ENCODE measurements at places on chromosomes 13 and 19.

DNA sequence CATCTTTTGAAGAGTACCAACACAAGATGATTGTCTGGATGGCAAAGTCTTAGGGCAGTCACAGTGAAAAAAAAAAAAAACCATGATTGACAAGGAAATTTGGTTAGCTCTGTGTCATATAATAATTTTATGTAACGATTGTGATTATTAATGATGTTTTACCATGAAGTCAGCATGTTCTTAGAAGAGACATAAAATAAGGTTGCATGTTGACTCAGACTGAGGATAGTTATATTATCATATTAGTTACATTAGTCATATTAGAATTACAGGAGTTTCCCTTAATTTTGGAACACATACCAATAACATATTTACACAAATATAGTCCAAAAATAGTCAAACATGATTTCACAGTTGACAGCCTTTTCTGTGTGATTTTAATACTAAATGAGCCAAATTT lies 5.7 kb downstream of the ZNF431 start:
- DNase-seq = no peak

- DNase-seq = no peak
Observed at GRCh38 chr13:100872761-100873160, 198.2 kb upstream of the TMTC4 start.

DNA sequence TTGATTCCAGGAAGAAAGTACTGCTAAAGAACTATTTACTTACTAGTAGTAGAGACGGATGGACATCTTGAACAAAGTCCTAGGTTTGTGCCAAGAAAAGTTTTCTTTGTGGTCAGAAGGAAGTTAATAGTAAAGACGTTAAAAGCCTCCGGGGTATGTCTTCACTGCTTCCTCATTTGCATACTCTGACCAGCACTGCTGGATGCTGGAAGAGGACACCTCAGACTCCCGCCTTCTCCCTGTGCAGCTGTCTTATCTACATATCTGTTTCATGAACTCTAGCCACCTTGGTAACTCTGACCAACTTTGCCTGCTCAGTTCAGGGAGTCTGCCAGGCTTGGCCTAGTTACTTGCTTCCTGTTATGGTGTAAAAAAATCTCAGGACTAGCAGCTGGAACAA lies 1109.1 kb upstream of the MIR17HG start:
- DNase-seq = no peak

GRCh38 chr19:49887037-49887664 lies 9.5 kb downstream of the IL4I1 start:
- no peak for DNase-seq

- no peak for DNase-seq
Observed at GRCh38 chr19:4060621-4061177, 6.0 kb downstream of the ZBTB7A start.

DNA sequence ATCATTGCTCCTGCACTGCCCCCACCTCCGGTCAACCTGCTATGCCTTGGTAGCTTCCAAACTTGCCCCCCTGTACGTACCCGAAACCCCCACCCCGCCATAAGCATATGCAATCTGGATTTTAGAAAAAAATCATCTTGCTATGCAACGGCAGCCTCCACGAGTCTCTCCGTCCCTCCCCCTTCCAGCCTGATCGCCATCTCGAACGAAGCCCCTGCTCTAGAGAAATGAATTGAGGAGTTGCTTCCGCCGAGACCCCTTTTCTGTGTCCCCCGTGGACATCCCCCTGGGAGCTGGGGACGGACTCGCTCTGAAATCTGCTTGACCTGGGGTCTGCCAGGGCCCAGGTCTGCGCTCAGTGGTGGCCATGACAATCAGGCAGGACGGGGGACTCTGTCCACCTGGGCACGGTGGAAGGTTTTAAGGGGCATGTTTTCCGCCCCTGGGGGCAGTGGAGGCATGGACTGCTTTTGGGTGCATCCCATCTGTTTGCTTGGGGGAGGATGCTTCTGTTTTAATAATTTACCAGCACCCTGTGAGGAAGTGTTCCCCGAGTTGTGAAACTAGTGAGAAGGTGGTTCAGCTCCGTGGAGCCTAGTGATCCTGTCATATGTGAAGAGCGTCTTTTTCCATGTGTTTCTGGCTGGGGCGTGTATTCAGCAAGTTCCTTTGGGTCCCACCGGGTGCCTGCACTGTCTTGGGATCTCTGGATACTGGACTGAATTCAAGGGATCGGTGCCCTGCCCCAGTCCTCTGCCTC lies 1.0 kb downstream of the KDM4B start:
- no peak for DNase-seq

- no peak for DNase-seq
Observed at GRCh38 chr13:99289674-99290337, 17.4 kb downstream of the GPR183 start.

DNA sequence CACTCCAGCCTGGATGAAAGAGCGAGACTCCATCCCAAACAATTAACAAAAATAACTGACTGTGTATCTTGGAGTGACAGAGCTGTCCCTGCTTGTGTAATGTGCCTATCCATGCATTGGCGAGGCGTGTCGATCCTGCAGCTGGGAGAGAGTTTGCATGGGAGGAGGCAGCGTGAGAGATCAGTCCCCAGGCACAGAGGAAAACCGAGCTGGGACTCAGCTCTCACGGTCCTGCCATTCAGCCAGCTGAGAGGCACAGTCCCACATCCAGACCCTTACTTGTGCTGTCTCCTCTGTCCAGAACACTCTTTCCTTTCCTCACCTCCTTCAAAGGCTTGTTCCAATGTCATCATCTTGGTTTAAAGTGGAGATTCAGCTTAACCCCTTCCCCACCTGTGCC lies 11.9 kb upstream of the SULT2B1 start:
- DNase-seq = no peak

DNA sequence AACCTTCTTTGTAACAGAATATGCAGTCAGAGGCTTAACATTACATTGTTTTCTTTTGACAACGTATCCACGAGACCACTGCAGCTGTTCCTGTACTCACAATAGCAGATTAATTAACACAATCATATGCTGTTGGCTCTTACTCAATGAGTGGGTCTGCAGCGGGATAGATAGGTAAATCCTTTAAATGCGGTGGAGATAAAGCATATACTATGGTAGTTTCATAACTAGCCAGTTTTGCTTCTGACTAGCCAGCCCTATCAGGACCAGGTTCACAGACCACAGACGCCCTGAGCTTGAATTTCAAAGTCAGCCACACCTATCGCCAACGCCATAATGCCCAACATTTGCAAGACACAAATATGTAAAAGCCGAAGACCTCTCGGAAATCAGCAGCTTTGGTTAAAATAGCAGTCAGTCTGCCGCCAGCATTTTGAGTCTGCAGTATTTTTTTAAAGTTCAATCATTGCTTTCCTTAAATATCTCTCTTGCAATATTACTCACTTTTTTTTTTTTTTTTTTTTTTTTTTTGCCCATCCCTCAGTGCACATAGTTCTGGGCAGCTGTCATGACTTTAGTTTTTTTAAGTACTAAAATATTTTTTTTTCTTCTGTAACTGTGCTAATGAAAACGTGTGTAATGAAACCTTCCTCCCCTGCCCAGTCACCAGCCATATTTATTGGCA lies 120.5 kb downstream of the ZNF536 start:
- DNase-seq = no peak

DNA sequence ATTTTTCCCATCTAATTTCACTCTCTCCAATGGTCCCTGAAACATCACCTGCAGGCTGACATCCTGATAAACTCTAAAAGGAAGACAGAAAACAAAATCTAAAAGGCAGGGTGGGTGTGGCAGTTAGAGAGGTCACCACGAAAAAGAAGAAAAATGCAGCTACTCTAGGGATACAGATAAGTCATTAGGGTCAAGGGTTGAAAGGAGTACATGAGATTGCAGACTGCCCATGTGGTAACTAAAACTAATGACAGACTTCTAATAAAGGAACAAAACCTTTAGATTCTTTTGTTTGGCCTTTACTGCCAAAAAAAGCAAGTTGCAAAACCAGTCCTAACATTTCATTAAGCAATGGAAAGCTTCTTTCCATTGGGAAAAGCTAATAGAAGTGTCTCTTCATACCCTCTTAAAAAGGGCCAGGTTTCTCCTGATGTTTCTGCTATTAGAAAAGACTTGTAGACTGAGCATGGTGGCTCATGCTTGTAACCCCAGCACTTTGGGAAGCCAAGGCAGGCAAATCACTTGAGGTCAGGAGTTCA lies 31.0 kb downstream of the THSD1 start:
- no peak for DNase-seq

DNA sequence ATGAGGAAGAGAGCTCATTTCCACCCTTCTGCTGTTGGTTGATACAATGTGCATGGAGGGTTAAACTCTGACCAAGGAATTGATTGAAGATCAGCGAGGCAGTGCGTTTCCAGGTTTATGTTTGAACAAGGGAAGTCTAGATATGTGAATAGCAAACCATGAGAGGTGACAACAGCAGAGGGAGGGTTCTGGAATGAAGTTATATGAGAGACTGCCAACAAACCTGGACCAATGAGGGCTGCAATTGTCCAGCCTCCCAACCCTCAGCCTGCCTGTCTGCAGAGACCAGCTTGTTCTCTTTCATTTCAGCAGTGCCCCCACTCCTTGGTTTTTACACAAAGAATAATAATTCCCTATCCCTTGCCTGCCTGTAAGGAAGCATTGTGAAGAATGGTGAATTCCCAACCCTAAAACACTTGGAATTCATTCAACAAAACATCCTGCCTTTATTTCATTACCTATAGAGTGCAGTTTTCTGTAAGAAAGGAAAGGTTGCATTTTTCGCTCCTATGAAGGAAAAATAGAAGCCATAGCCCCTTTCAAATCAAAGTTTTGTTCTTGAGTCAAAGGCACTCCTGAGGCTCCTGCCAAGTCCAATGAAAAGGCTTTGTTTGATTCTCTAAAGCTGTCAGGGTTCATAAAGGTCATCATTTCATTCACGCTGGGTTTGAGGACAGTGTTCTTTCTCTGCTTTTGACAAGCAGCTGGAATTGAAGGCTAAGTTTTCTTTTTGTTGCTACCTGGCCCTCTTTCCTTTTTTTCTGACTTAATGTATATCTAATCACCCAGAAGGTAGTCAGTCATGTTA lies 53.6 kb upstream of the ABCC4 start:
- DNase-seq = no peak

DNA sequence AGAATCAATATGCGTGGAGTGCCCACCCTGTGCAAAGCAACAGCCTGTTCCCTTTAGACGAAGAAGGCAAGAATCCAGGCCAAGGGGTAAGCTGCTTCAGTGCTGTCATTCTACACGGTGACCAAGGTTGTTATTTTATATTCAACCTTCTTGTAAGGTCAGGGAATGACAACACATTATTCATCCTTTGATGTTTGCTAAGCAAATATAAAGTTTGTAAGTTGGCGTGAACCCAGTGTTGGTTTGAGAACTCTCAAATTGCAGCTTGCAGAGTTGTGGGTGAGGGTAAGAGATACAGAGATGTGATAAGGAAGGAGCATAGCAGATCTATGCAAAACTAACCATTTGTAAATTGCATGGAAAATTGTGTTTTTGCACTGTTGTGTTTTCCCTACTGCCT lies 436.7 kb downstream of the FGF9 start:
- DNase-seq = no peak

GRCh38 chr13:79716191-79716590 lies 235.2 kb downstream of the NDFIP2 start:
- no peak for DNase-seq

GRCh38 chr13:52931131-52931530 lies 82.7 kb upstream of the PCDH8 start:
- DNase-seq = no peak

DNA sequence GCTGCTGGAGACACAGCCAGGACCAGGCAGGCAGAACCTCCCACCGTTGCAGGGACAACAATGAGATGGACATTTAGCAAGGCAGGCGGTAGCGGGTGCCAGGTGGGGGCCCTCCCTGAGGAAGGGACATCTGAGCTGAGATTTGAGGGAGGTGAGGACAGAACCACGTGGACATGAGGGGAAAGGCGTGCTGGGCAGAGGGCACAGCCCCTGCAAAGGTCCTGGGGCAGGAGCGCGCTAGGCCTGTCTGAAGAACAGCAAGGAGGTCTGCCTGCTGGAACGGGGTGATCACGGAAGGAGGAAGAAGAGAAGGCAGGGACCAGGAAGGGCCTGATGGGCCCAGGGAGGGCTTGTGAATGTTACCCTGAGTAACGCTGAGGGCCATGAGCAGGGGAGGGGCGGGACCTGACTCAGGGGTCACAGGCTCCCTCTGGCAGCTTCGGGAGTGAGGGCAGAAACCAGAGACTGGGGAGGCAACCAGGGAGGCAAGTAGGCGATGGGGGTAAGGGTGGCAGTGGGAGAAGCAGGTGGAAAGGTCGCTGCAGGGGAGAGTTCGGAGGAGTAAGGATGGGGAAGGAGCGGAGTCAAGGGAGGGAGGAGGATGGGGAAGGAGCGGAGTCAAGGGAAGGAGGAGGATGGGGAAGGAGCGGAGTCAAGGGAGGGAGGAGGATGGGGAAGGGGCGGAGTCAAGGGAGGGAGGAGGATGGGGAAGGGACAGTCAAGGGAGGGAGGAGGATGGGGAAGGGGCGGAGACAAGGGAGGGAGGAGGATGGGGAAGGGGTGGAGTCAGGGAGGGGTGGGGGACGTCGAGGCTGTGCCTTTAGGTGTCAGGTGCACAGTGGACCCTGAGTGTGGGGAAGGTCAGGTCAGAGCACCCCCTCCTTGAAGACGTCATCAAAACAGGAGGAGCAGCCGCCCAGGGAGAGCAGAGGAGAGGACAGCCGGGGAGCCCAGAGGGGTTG lies 15.7 kb upstream of the B3GNT3 start:
- DNase-seq = no peak

- no peak for DNase-seq
Observed at GRCh38 chr13:52804202-52804641, 44.2 kb downstream of the PCDH8 start.

- no peak for DNase-seq
Observed at GRCh38 chr19:49744946-49745381, 18.1 kb downstream of the TSKS start.

GRCh38 chr13:97586941-97587340 lies 153.0 kb downstream of the RAP2A start:
- no peak for DNase-seq

GRCh38 chr19:41373993-41374392 lies 2.3 kb upstream of the TMEM91 start:
- no peak for DNase-seq

- DNase-seq = no peak
Observed at GRCh38 chr13:107258599-107259187, 690.8 kb upstream of the ARGLU1 start.

- DNase-seq = no peak
Observed at GRCh38 chr19:49857061-49857837, 6.3 kb downstream of the PTOV1 start.

DNA sequence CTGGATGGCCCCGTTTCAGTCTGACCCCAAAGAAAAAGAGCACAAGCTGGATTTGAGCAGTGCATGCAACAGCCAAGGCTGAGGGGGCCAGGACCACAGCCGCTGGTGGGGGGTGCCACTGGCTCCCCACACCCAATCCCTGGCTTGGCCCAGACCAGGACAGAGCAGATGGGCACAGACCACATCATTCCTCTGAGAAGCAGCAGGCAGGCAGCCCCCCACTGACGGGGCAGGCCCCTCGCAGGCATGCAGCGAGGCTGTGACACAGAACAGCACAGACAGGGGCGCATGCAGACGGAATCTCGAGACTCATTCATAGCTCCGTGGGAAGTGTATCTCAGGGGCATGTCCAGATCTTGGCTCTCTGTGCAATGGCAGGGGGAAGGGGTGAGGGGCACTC lies 74.9 kb downstream of the IER2 start:
- DNase-seq = no peak

- DNase-seq = no peak
Observed at GRCh38 chr13:52903320-52903719, 54.9 kb upstream of the PCDH8 start.
